GM04504 (cell line): ENCODE measurements at places on chromosomes 13 and 19.

DNA sequence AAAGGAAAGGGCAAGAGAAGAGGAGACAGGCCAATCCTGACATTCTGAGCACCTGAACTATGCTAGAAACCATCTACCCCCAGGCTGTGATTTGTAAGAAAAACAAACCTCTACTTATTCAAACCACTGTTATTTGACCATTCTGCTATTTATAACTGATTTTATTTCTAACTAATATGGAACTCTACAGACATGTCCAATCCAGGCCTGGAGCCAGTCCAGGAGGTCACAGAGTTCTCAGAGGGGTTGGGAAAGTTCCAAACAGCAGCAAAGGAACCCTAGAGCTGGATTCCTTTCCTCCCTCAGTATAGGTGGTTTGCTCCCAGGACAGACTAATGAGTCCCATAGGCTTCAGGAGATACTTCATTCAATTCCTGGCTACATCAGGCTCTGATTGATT is 24.2 kb downstream of the SIAH3 start:
- DNase-seq = no peak

DNA sequence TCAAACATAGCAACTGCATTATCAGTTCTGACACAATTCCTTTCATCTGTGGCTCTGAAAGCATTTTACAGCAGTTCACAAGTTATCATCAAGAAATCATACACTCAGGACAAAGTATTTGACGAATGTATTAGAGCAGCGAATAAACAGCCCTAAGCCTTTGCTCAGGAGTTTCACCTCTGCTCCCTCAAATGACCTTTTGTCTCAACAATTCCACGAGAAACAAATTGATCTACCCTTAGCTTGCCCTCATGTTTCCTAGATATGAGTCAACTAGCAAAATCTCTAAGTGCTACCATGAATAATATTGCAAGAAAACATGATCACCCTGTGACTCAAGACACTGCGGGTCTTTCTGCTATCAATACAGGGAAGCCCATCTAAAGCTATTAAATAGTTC is 396.1 kb downstream of the EFNB2 start:
- DNase-seq = no peak

- no peak for DNase-seq
These were observed 1616.2 kb upstream of the SPRY2 start for GRCh38 chr13:81957121-81957520.

- DNase-seq = no peak
These were observed 680 bp downstream of the LIG4 start for GRCh38 chr13:108214441-108215271.

DNA sequence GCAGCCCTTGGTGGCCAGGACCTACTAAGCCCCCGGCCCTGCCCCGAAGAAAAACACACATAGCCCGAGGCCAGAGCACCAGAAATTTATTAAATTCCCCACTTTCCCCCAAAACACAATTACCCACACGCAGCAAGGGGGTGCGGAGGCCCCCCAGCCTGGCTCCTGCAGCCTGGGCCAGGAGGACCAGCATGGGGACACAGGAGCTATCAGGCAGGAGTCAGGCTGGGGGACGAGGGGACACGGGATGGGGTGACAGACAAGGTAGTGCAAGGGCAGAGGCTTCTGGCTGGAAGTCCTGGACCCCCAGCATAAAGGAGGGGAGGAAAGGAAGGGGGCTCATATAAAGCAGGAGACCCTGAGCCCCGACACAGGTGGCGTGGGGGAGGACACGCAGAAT is 3.1 kb downstream of the RNU6-9 start:
- DNase-seq = no peak

- DNase-seq = no peak
These were observed 36.3 kb upstream of the ZNF724 start for GRCh38 chr19:23286477-23286876.

- DNase-seq = no peak
These were observed 142.3 kb upstream of the SOX21 start for GRCh38 chr13:94854688-94855087.

DNA sequence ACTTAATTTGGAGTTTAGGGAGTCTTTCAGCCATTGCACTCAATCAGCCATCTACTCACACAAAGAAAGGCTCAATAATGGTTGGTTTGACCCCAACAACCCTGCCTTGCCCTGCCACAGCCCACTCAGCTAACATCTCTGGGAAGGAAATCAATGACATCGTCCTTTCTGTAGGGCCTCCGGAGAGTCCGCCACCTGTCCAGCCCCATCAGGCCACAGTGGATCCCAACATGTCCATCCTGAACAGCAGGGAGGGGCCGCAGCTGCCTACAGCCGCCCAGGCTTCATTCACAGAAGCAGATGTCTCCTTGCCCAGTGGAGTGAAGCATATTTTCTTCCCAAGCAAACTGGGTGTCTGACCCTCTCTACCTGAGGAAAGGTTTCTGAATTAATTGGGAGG is 4.2 kb upstream of the CDX2 start:
- no peak for DNase-seq

DNA sequence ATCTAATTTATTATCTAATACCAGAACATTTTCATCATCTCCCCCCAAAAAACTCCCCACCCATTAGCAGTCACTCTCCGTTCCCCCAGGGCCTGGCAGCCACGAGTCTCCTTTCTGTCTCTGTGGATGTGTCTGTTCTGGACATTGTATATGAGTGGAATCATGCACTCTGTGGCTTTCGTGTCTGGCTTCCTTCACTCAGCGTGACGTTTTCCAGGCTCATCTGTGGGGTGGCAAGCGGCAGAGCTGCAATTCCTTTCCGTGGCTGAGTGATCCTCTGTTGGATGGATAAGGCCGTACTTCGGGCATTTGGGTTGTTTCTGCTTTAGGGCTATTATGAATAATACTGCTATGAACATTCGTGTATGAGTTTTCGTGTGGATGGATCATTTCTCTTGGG is 3.1 kb downstream of the AP2S1 start:
- no peak for DNase-seq

DNA sequence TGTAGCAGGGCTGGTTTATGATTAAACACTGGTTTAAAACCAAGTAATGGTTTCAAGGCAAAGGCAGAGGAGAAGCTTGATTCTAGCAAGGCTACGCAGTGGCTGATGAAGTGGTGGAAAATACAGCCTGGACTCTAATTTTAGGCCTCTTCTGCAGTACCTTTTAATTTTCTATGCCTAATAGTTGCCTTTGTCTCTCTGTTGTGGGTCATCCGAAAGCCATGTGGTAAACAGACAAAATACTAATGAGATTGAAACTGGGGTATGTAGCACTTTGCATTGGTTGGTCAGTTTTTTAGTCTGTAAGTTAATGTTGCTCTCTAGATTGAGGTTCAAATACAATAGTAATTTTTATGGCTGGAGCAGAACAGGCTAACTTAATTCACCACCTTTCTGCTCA is 3.3 kb downstream of the LMO7 start:
- no peak for DNase-seq

- DNase-seq = no peak
These were observed 767.3 kb upstream of the GPC6 start for GRCh38 chr13:92459306-92459705.

DNA sequence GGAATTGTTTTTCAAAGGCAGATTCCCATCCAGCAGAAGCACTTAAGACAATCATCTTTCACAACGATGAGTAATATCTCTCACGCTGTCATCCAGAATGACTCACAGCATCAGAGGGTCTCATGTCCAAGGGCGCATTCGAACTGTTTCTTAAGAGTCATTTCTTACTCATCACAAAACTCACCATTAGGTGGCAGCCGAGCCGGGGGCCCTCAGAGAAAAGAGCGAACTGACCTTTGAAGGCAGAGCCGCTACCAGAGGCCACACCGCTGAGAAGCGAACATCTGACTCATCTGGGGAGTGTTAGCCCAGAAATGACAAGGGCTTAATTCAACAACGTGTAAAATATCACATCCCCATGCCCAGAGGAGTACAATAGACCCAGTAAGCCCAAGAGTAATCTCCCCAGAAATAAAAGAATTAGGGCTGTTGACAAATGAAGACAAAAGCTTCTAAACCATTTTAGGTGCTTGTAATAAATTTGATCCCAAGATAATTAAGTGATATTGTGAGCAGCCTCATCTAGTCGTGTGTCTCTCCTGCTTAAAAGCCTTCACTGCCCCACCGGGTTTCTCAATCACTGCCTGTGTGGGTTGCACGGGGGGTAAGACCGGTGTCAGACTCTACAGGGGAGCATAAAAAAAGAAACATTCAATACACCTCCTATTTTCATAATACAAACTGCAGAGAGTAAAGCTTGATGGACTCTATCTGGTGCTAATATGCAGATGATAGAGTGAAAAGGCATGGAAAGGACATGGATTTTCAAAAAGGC is 96.2 kb downstream of the CYSLTR2 start:
- DNase-seq = peak; percentile 92

DNA sequence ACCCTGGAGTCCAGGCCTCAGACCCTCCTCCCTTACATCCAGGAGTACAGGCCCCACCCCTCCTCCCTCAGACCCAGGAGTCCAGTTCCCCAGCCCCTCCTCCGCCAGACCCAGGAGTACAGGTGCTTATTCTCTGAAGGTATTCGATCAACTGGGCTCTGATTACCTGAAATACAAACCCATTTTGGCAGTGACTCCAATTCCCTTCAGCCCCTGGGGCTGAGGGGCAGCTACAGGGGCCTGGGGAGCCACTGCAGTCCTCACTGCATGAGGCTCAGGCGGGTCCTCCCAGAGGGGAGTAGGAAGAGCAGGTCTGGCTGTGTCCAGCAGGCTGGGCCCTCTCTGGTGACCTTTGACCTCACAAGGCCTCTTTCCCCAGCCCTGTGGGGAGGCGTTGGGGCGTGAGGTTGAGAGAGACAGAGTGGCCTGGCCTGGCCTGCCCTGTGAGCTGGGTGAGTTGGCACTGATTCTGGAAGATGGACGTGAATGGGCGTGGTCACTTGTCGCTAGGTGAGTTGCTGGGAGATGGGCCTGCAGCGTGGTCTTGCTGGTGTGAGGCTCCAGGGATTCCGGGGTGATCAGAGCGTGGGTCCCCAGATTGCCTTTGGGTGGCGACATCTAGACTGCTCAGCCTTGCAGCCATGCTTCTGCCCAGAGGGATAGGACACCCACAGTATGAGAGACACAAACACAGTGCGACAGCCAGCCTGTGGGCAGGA is 3.1 kb downstream of the BCAT2 start:
- DNase-seq = no peak

DNA sequence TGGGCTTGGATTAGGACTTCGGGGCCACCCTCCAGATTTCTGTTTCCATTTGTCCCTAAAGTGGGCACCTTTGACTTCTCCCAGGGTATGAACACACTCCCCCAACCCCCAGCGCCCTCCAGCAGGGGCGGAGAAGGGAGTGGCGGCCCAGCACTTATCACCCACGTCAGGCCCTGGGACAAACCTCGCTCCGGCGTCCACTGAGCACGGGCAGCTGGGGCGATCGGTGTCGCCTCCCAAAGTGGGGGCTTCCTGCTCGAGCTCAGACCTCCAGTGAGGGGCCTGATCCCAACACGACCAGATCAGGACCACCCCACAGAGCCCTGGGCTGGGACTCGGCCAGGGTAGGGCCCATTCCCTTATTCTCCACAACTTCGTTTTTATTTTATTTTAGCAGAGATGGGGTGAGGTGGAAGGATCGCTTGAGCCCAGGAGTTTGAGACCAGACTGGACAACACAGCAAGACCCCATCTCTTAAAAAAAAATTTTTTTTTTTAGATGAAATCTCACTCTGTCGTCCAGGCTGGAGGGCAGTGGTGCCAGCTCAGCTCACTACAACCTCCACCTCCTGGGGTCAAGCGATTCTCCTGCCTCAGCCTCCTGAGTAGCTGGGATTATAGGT is 3.7 kb upstream of the TCF3 start:
- no peak for DNase-seq

GRCh38 chr13:34863360-34864135 is 78.5 kb upstream of the NBEA start:
- peak; percentile 81 for DNase-seq

DNA sequence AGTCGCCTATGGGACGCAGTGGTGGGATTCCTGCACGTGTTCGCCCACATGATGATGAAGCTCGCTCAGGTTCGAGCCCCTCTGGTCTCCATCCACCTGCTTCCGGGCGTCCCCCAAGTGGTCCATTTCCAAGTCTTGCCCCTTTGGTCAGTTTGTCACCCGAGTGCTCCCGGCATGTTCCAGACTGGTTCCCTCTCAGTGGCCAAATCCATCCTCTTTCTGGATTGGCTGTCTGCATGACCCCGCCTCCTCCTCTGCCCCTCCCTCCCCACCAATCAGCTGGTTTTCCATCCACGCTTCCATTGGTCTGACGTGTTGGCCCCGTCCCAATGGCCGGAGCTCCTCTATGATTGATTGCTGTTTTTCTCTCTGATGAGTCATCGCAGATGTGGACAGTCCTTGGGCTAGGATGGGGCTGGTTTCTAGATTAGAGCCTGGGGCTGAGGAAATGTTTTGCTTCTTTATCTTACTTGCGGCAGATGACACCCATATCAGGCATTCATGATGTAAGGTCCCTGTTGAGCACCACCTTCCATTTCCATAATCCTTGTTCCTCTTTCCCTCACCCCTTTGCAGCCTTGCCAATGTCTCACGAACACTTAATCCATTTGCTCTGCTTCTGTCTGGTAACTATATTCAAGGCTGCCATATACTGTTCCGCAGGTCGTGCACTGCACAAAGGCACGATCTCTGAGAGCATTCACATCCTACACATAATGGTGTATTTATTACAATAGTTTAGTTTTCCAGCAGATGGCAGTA is 73.8 kb downstream of the MAP4K1 start:
- DNase-seq = peak; percentile 32

- DNase-seq = no peak
These were observed 426.7 kb downstream of the LIG4 start for GRCh38 chr13:107788464-107789165.

DNA sequence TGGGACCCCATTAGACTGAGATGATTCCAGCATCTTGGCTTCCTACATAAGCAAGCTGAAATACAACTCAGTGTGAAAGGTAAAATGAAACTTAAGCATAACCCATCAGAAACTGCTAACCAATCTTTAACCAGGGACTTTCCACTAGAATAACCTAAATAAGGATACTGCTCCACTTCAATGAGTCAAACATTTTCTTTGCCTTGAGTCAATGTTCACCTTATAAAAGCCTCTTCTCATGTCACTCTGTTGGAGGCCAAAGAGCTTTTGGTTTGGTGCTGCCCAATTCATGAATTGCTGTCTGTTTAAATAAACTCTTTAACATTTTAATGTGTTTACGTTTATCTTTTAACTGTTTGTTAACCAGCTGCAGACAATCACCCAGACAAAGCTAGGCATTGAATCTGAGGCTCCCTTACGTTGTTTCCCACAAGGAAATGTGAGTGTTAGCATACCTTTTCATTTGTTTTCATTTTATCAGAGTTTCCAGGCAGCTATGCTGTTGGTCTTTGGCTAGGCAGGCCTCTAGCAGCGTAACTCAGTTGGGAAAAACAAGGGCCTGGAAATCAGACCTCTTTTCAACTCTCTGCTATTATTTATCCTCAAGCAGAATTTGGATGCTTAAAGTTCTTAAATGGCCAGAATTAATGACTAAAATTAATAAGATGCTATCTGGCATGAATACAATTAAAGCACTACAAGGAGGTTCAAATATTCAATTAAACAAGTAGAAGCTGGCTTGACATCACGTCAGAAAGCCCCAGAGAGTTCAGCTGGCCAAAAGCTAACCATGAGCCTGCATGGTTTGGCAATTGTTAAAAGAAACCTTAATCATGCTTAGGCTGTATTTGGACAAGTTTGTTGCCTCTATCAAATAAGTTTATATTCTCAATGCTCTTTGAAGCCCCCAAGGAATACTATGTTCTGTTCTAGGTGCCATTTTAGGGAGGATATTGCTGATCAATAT is 200.2 kb downstream of the DCLK1 start:
- no peak for DNase-seq

- DNase-seq = no peak
These were observed 250.0 kb downstream of the DNAJC15 start for GRCh38 chr13:43273362-43273761.

- DNase-seq = no peak
These were observed 784.0 kb upstream of the PRR20A start for GRCh38 chr13:56356690-56357089.
